Activated CD4-positive, alpha-beta memory T cell treated with anti-CD3 and anti-CD28 coated beads, Interleukin-2, amount 10 ng/mL, durations not matched to agents 7 days and 5 days (primary cell): ENCODE measurements at places on chromosomes 13 and 19.
A peak's percentile ranks its signal among the peaks of the same experiment; 100 is the strongest.

DNA sequence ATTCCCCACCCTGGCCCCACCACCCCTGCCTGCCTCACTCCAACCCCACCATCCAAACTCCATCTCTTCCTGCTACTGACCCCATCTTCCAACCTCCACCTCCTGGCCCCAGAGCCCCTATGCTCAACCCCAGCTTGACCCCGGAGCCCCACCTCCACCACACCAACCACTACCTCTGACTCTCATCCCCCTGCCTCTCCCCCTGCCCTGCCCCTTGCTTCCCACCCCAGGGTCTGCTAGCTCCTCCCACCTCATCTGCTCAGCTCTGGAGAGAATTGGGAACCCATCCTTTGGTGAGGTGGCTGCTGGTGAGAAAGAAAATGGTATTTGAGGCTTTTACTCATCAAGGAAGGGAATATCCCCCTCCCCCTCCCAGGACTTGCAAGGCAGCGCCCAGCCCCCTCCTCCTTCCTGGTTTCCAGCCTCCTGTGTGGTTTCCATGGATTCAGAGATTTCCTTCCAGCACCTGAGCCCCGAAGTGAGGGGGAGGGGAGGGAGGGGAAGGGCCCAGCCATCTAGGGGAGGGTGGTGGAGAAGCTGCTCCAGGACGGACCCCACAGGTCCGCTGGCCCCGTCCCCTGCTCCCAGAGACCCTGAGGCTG lies 11.4 kb upstream of the PEPD start:
- no peak for DNase-seq

- DNase-seq = no peak
Observed at GRCh38 chr13:26498656-26499601, 58.6 kb upstream of the WASF3 start.

DNA sequence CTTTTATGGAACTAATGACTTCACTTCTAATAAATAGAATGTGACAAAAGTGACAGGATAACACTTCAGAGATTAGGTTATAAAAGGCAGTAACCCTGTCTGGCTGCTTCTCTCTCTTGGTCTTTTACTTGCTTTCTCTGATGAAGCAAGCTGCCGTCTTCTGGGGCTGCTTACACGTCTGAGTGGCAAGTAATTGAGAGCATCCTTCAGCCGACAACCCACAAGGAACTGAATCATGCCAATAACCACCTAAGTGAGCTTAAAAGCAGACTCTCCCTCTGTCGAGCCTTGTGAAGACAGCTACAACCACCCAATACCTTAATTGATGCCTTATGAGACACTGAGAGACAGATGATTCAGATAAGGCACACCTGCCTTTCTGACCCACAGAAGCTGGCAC lies 1091.2 kb downstream of the SLITRK1 start:
- DNase-seq = no peak

GRCh38 chr13:111508902-111509509 lies 188.6 kb downstream of the TEX29 start:
- DNase-seq = no peak

DNA sequence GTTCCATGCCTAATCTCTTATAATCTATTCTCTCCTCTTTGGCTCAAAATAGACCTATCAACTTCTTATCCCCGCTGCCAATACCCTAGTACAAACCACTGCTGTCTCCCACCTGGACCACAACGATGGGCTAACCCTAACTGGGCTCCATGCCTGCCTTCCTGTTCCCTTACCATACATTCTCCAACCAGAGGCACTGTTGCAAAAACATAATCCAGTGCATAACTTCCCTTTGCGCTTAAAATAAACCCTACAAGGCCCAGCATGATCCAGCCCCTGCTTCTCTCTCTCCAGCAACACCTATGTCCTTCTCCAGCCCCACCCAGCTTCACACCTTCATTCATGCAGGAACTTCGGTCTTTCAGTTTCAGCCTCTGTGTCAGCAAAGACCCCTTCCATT lies 27.4 kb upstream of the CEBPA start:
- DNase-seq = no peak

GRCh38 chr13:31670831-31671617 lies 68.3 kb upstream of the RXFP2 start:
- no peak for DNase-seq

- DNase-seq = no peak
Observed at GRCh38 chr13:40318366-40318765, 348.1 kb downstream of the FOXO1 start.

- no peak for DNase-seq
Observed at GRCh38 chr13:112859817-112860190, 109.2 kb upstream of the MCF2L start.

DNA sequence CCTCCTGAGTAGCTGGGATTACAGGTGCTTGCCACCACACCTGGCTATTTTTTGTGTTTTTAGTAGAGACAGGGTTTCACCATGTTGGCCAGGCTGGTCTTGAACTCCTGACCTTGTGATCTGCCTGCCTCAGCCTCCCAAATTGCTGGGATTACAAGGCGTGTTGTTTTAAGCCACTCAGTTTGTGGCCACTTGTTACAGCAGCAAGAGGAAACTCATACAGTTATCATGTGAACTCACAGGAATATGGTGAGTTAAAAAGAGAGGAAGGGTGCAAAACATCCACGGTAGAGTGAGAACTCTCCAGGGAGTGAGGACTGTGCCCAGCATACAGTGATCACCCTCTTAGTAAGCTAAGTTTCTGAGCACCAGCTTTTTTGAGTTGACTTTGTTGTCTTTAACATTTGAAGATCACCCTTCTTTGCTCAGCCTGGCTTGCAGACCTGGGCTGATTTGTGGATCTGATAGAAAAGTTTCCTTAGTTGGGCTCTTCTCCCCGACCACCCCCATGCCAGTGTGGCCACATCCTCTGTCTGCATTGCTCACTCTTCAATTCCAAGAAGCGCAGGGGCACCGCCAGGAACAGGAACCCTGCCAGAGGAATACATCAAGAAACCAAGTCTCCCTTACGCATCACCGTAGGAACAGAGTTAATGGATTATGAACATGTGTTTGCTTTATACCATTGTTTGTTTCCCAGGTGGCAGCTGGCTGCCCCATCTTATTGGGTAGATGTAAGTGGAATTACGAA lies 16.0 kb downstream of the ALOX5AP start:
- DNase-seq = no peak

DNA sequence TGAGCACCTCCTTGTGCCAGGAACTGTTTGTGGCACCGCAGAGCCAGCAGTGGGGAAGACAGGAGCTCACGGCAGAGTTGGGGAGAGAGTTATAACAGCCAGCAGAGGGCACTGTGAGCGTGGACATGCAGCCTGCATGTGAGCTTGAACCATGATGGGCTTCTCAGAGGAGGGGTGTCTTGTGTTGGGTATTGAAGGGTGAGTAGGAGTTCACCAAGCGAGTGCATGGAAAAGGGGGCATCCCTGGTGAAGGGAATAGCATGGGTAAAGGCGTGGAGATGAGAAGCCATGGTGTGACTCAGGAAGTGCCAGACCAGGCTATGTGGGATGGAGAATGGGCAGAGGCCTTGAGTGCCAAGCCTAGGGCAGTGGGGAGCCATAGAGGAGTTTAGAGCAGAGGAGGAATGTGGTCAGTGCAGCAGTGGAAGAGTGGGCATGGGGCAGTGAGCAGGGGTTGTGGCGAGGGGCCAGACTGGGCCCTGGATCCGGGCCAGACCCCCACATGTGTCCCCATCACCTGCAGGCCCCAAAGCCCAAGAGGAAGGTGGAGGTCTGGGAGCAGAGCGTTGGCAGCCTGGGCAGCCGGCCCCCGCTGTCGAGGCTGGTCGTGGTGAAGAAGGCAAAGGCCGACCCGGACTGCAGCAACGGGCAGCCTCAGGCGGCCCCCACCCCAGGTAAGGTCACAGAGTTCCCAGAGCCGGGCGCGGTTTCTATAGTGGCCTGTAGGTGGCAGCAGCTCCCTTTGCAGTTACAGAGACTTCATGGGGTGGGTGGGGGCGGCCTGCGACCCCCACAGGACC lies 11.8 kb upstream of the SHD start:
- DNase-seq = peak; percentile 66

- DNase-seq = no peak
Observed at GRCh38 chr13:73142071-73142470, 83.3 kb downstream of the KLF5 start.

DNA sequence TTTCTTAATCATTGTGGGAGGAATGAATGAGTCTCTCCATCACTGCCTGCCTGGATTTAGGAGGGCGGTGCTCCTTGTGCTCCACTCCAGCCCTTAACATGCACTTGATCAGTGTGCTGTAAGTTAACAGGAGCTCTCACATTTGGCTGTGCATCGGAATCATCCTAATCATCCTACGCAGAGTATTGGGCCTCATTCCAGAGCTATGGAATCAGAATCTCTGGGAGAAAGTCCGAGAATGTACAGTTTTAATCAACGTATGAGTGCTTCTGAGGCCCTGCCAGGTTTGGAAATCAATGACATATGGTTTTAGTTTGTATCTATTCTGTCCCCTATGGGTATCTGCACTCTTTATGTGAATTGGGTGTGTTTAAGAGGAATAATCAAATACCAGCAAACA lies 34.9 kb upstream of the DCLK1 start:
- DNase-seq = no peak

DNA sequence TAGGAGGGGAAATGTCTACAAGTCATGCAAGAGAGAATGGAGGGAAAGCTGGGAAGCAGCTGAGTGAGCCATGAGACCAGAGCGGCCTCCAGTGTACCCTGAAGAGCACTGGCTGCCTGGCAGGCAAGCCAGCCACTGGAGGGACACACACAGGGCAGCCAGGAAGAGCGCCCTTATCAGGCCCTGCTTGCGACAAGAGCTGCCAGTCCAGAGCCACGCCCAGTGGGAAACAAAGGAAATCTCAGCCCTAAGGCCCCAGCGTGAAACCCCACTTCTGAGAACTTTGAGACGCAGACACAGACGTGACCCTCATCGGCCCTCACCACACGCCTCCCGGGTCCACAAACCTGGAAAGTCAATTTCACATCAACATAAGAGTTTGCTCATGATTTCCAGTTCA lies 105.0 kb downstream of the STK24 start:
- DNase-seq = no peak

- no peak for DNase-seq
Observed at GRCh38 chr13:102599426-102600012, 2.7 kb downstream of the TPP2 start.

DNA sequence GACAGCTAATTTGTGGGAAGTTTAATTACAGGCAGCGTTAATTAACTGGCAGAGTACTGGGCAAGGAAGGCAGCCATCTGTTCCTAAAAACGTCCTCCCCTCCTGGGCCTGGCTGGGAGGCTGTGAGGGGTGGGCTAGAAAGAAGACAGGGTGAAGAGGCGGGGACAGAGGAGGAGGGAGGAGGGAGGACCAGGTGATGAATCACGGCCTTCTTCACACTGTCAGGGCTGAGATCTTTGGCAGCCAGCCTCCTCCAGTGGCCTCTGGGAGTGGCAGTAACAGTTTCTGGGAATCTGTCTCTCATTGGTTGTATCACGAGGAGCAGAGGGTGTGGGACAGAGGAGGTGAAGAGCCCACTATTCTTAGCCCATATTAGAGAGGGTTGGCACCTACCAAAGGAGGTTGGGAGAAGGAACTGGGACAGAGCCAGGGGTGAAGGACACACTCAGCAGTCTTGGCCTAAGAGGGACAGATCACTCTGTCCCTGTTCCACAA lies 9.6 kb upstream of the ZNRF4 start:
- DNase-seq = no peak

DNA sequence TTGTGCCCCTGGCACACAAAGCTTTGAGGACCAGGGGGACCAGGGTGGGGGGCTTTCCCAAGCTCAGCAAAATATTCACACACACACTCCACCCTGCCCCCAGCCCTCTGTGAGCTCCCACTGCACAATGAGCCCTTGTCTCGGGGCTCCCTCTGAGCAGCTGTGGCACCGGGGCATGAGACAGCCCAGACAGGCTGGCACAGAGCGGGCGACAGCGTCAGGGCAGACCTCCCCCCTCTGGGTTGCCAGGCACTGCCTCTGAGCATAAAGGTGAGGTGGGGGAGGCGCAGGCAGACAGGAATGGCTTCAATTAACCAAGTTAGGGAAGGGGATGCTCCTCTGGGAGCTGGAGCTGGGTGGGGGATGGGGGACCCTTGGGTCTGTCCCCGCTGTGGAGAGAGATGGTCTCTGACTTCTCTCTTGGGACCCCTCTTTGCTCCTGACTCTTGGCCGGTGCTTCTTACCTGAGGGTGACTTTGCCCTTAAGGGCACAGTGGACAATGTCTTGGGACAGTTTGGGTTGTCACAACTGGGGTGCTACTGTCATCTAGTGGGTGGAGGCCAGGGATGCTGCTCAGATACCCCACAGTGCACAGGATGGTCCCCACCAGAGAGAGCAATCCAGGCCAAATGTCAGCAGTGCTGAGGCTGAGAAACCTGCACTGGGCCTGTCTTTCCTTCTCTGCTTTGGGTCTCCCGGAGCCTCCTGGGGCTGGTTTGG lies 30.3 kb downstream of the LYL1 start:
- DNase-seq = no peak

GRCh38 chr19:19528721-19529490 lies at the start of gene YJEFN3:
TSS of gene YJEFN3 (plus strand) at chr19:19528911. CDS start at chr19:19528933, 22 bp downstream.
- no peak for DNase-seq

DNA sequence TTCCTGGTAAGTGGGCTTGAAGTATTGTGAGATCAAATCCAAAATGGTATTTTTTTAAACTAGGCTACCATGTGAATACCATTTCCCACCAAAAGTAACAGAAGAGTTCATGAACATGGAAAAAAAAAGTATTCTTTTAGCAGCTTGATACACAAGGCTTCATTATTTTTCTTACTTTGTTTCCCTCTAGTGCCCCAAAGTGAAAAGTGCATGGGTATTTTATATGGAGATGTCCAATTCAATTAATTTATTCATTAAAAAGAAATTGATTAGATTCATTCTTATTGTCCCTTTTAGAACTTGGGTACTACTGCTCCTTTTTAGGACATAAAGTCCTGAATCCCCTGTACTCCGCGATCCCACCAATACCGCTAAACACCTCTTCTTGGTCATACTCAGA lies 28.6 kb upstream of the SCEL start:
- no peak for DNase-seq

GRCh38 chr13:30429721-30430694 lies 7.7 kb downstream of the UBE2L5 start:
- DNase-seq = peak; percentile 26

DNA sequence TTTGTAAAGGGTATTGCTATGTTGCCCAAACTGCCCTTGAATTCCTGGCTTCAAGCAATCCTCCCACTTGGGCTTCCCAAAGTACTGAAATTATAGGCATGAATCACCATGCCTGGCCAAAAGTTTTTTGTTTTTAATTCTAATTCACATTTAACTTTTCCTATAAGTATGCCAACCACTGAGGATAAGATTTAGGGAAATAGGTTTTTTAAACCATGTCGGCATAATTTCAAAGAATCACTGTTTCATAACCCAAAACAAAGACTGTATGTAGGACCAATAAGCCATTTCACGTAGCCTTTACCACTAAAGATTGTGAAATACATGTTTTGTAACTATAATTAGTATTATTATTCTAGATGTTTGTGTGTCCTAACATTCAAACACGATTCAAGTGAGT lies 8.2 kb downstream of the ZDHHC20 start:
- no peak for DNase-seq

- no peak for DNase-seq
Observed at GRCh38 chr19:46776927-46777911, 11.2 kb downstream of the SLC1A5 start.

GRCh38 chr13:110466266-110466915 lies 95.1 kb downstream of the RAB20 start:
- no peak for DNase-seq
